ENCODE measurements at places on chromosomes 2 and 18. TPM values are rescaled to one million over a fixed set of nuclear protein-coding genes. Genes with fewer than 3 reads are reported as not detected.
A peak's percentile ranks its signal among the peaks of the same experiment; 100 is the strongest.

GRCh38 chr2:11482473-11483035 lies 16.6 kb upstream of the E2F6 start:
- peak; percentile 79 for DNase-seq

DNA sequence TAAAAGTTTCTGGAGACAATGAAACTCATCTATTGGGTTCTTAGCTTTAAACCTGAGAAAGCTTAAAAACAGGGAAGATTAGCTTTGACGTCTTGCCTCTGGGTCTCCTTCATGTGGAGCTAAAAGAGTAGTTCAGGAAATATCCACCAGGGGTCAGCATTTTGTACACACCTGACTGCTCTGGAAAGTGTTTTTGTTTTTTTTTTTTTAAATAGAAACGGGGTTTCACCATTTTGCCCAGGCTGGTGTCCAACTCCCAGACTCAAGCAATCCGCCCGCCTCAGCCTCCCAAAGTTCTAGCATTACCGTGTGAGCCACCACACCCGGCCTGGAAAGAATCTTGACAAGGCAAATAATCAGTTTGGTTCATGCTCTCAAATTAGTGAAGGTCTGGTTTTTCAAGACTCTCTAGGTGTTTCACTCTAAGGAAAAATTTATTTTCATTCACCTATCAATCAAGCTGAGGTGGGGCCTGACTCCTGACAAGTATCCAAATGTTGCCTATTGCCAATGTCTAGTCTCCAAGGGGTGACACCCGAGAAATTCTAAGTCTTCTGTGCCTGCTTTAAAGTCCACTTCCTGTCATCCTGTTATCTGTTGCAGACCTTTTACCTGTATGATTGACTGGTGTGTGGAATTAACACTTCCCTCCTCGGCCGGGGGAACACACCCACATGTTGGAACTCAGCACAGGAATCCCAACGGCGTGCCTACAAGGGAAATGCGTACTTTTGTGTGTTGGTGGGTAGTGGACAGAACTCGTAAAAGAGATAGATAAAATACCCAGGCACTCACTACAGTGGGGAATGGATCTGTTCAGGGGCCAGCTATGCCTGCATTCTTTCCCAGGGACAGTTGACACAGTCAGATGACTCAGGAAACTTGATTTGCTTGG lies 11.3 kb downstream of the IL1RN start:
- DNase-seq, result peak; percentile 90

DNA sequence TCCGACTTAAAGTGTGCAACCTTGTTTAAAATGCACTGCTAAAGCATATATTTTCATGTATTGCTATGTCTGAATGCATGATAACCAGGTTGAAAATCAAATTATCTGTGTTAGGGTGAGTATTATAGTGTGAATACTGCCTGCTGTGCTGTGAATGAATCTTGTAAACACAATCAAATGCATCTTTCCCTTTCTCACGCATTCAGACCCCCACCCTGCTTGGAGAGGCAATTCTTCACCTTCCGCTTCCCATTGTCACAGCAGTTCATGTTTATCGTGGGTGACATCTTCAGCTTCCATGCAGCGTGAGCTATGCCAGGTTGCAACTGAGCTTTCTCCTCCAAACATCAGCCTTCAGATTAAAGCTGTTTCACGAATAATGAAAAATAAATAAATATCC lies 418.0 kb downstream of the MEIS1 start:
- no peak for DNase-seq

- DNase-seq, result no peak
These were observed 1325.0 kb upstream of the CDH2 start for GRCh38 chr18:29501952-29502351.

DNA sequence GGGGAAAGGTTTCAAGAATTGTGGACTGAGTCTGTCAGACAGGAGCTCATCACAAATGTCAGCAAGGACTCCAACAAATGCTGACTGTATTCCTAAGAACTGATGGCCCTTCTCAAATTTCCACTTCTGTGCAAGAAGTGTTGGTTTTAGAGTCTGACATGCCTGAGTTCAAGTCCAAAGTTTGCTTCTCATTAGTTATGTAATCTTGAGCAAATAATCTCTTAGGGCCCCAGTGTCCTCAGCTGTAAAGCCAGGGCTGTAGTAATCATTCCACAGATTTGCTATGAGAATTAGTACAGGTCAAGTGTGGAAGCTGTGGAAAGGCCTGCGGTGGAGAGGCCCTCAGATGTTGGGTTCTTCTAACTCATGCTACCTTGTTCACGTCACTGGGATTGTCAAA lies 23.9 kb downstream of the MEP1B start:
- DNase-seq, result no peak

DNA sequence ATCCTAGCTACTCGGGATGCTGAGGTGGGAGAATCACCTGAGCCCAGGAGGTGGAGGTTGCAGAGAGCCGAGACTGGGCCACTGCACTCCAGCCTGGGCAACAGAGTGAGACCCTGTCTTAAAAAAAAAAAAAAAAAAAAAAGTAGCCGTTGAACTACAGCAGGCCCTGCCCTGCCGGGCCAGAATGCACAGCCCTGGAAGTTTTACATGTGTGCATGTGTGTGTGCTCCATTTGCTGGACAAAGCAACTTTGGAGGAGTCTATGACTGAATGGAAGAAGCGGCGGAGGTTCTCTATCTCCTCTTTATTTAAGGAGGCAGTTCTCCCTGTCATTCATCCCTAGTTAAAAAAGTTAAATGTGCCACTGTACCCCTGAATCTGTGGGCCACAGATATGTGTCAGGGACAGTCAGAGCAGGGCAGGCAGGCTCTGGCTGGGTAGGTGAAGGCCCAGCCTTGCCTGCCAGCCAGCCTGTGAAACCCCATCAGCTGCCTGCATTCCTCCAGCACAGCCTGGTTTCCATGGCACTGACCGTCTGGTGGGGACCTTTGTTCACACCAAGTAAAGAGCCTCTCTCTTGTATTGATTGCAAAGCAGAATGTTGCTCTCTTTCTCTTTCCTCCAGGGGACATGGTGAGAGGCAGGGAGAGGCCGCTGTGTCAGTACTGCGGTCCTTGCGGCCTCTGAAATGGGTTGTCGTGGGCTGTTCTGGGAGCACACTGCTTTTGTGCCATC lies 10.9 kb downstream of the LIPG start:
- DNase-seq, result no peak

GRCh38 chr2:33104052-33104623 lies 157.4 kb downstream of the LTBP1 start:
- DNase-seq, result no peak

DNA sequence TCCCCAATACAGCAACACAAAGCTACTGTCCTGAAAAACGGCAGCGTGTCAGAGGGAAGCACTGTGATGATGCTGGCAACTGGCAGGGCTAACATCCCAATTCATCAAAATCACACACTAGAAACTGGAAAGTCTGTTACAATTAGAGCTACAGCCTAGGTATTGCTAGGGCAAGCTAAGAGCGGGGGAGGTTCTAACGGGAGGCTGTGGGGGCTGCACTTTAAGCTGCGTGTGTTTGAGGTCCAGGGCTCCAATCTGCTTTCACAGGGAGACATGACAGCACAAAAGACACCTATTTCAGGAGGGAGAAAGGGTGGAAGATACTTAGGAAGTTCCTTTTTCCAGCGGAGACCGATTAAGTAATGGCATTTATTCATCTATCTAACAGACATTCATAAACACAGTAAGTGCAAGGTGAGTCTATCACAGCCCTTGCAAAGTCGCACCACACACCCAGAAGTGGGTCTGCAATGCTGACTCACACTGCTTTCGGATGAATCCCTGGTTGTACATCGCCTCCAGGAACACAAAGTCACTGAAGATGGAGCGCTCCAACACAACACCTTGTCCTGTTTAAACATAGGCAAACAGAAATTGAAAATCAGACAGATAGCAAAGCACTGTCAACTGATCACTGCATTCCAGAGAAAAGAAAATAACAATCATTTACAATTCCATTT lies 6.9 kb downstream of the NDUFA10 start:
- no peak for DNase-seq

GRCh38 chr2:216286616-216287231 lies 85.6 kb downstream of the MARCHF4 start:
- DNase-seq, result no peak

DNA sequence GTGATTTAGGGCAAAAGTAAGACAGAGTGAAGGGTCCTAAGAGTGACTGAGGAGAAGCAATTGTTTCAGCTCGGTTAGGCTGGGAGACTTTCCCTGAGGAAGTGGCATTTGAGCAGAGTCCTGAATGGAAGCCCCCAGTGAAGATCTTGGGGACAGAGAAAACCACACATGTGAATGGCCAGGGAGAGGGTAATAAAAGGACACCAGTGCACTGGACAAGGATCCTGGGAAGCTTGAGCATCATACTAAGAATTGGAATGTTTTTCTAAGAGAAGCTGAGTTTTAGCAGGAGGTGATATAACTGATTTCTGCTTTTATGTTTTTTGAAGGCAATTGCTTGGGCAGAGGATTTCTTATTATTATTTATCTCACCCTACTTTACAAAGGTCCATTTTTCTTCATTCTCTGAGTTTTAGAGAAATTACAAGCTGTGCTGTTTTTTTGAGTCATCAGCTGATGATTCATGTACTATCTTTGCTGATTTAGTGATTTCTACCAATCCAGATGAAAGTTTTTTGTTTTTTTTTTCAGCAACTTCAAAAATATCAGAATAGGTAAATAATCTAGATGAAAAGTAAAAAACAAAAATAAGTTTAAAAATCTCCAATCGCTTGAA lies 43.5 kb downstream of the MFSD6 start:
- DNase-seq, result no peak

GRCh38 chr18:58572181-58572580 lies 56.7 kb downstream of the ALPK2 start:
- peak; percentile 57 for DNase-seq

GRCh38 chr2:43273529-43273928 lies 47.1 kb upstream of the ZFP36L2 start:
- no peak for DNase-seq

GRCh38 chr2:138581909-138582308 lies 80.3 kb downstream of the SPOPL start:
- no peak for DNase-seq

DNA sequence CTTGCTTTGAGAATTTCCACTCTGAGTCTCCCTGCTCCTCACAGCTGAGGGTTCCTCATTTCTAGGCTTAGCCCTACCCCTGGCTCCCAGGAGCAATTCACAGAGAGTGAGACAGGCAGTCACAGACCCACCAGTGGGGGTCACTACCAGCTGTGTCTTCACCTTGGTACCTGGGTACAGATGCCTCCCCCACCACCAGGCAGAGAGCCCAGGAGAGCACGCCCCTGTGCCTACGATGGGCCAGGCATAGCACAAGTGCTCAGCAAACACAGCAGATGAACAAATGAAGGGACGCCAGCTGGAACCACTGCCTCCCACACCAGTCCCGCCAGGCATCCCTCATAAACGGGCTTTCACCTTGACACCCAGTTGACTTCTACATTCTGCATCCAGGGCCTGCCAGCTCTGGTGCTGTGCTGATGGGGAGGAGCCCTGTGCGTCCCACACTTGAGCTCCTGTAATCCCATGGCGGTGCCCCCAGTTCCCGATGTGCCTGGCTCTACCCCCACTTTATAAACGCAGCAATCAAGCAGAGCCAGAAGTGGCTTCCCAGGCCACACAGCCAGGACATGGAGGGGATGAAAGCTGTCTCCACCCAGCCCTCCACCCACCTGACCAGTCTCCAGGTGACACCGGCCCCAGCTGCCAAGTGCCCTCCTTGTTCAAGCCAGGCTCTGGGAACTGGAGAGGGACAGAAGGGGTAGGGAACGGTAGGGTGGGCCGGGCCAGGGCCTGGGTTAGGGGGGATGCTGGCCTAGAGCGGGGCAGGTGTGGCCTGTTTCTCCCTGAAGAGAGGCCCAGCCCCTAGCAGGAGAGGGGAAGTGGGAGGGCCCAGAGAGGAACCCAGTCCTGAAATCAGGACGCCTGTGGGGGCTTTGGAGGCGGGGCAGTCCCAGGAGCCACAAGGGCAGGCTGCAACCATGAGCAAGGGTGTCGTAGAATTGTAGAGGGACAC lies 42.5 kb downstream of the SCTR start:
- peak; percentile 49 for DNase-seq

- DNase-seq, result no peak
These were observed 85.4 kb downstream of the MAP3K20 start for GRCh38 chr2:173161040-173161439.

DNA sequence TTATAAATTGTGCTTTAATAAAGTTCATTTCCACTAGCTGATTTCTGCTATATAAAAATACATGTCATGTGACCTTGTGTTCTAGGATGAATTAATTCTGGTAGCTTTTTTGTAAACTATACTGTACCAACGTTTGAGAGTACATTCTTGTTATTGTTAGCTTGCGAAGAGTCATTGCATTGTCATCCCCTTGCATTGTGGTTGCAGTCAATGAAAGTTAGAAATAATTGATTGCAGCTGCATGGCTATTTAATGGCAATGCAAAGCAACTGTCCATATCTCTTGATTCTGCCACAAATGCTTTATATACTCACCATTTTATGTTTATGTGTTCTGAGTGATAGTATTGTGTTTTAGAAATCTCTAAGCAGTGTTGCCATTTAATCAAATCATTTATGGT lies 91.6 kb downstream of the ZNF407 start:
- DNase-seq, result no peak

DNA sequence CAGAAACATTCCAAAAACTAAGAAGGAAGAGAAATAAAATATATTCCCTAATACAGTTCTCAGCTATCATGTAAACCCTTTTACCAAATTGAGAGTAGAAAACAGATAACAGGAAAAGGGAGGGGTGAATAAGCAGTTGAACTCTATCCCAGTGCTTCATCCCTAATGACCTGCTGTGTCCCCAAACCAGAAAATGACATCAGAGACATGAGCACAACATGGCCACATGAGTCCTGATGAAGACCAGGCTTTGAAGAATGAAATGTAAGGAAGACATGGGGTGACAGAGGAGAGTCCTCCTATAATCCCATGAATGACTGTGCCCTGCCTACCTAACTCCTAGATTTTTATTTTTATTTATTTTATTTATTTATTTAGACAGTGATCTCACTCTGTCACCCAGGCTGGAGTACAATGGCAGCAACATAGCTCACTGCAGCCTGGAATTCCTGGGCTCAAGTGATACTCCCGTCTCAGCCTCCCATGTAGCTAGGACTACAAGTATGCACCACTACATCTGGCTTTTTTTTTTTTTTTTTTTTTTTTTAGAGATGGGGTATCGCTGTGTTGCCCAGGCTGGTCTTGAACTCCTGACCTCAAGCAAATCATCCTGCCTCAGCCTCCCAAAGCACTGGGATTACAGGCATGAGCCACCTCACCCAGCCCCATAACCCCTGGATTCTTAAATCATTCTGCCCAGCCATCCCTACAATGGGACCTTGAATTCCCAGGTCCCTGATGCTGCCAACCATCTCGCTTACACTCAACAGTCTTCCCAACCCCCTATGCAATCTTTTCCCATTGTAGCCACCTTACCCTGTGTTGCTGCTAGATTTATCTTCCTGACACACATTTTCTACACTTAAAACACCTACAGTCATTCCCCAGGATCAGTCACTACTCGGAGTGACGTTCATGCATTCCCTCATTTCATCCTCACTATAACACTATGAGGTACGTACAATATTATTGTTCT lies 64.5 kb downstream of the ANKRD44 start:
- no peak for DNase-seq

GRCh38 chr2:227188292-227188691 lies 23.9 kb downstream of the COL4A3 start:
- DNase-seq, result no peak

GCA gene
- polyA plus RNA-seq, result 25.3 TPM

SNTG2 gene
- not detected for polyA plus RNA-seq

ABCA12 gene
- polyA plus RNA-seq, result 0.37 TPM

GREB1L gene
- not detected for polyA plus RNA-seq

XDH gene
- polyA plus RNA-seq, result not detected

PTPN2 gene
- 23.4 TPM for polyA plus RNA-seq

ASB18 gene
- not detected for polyA plus RNA-seq

UGT1A10 gene
- 6.6 TPM for polyA plus RNA-seq

EMILIN2 gene
- polyA plus RNA-seq, result 4.3 TPM

RPS27A gene
- polyA plus RNA-seq, result 1,835 TPM

IL1RN gene
- 1.3 TPM for polyA plus RNA-seq
